ENCODE measurements at places on chromosomes 16 and 17.
A peak's percentile ranks its signal among the peaks of the same experiment; 100 is the strongest.

DNA sequence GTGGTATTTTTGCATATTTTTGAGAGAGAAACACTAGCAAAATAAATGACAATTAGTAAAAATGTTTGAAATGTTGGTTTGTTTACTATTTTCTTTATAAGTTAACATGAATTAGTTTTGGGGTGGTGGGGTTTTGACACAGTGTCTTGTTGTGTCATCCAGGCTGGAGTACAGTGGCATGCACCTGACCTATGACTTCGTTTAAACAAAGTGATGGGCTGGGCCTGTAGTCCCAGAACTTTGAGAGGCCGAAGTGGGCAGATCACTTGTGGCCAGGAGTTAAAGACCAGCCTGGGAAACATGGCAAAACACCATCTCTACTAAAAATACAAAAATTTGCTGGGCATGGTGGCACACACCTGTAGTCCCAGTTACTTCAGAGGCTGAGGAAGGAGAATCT lies 17.9 kb upstream of the HEATR3 start:
- DNase-seq = no peak

DNA sequence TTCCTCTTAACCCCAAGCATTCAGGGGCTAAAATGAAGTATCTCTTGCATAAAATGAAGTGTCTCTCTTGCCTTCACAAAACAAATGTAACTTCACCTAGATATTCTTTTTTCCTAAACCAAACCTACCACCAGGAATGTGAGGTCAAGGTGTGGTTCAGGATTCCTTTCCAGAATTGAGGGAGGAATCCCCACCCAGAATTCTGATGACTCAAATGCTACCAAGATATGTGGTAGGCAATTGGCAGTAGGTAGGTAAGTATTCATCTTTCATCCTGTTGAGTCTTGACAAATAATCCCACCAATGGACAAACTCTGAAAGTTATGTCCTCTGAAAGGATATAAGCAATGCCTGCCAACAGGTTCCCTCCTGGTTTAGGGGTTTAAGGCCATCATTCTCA lies 26.2 kb downstream of the TRIM16 start:
- DNase-seq = no peak

DNA sequence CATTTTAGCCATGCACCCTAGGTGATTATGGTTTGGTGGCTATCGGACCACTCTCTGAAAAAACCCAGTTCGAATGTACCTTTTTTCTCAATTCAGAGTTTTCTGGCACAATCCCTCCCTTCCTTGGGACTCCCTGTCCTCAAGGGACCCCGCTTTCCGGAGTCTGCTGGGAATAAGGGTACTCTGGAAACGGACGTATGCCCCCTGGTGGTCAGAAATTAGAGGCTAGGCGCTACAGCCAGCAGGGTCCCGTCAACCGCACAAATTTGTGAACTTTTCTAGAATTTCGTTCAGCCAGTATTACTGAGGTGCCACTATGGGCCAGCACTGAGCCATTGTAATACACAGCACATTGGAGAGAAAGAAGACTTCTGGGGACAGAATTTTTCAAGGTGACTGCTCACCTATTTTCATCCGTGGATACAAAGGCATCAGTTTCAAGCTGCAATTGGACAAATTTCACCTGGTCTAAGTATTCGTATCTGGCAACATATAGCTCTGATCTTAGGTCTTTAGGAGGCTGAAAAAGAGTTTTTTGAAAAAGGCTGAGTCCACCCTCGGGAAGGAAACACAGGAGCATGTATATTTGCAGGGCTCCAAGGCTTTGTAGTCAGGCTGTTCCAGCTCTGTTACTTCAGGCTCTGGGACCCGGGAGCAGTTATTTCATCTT lies 27.1 kb upstream of the CRYBA1 start:
- peak; percentile 19 for DNase-seq

- DNase-seq = no peak
Observed at GRCh38 chr16:55917373-55918160, 42.4 kb upstream of the CES5A start.

GRCh38 chr17:38534498-38534885 lies 71.3 kb downstream of the SRCIN1 start:
- no peak for DNase-seq

DNA sequence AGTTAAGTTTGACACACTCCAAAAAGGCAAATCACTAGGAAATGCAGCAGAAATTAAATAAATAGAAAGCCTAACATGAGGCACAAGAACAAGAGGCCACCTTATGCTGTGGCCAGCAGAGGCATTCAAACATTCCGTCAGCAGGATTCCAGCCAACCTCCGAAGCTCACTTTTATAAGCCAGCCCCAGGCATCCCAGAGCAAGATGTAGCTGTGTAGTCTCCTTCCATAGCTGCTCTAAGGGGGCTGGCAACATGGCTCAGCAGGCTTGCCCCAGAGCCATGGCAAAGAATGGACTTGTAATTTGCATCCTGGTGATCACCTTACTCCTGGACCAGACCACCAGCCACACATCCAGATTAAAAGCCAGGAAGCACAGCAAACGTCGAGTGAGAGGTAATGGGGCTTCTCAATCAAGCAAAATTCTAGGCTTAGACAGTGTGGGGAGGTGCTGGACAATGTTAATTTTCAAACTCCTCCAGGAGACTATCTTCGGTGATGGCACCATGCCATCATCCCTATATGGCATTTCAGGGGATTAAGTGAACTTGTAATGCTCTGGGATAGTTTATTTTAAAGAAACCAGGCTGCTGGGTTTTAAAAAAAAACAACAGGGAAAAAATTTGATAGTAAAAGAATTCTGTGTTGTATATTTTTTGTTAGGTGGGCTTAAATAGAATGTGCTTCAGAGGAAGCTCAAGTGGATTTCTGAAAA lies at the start of gene CLEC3A:
Gene CLEC3A (plus strand): TSS at position 202 of the 714 bp plus-strand sequence. CDS start 79 bp downstream, at position 281.
- no peak for DNase-seq

- DNase-seq = no peak
Observed at GRCh38 chr16:19497176-19497575, 24.7 kb downstream of the GDE1 start.

Data from DMS 273 treated with DMSO at 0.1 percent for 48 hours (cell line).